Activated CD4-positive, alpha-beta T cell treated with anti-CD3 and anti-CD28 coated beads, Interleukin-2, Interleukin-4, amounts not matched to agents 100 ng/mL and 50 ng/mL, durations not matched to agents 16 hours and 8 hours (primary cell): ENCODE measurements at places on chromosomes 7 and 10.
A peak's percentile ranks its signal among the peaks of the same experiment; 100 is the strongest.

GRCh38 chr10:43863270-43863669 is 214.6 kb upstream of the ZNF32 start:
- no peak for DNase-seq

GRCh38 chr10:61792921-61793320 is 108.6 kb upstream of the ARID5B start:
- no peak for DNase-seq

- DNase-seq = no peak
Observed at GRCh38 chr10:124637091-124637700, 107.0 kb downstream of the FAM53B start.

DNA sequence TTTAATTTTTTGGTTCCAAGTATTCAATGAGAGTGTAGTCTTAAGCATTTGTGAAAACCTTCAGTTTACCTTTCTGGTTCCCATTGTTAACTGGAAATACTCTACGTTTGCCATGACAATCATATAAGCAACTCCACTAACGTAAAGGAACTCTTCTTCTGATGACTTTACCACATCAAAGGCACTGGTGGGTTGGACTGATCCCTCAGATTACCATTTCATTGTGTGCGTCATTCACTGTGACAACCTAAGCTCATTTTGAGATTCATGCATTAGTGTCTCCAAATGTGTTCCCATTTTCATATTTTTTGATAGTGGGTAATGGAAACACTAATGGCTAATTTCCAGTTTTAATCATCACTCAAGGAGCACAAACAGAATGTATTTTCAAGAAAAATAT is 119.9 kb upstream of the COL1A2 start:
- peak; percentile 8 for DNase-seq

GRCh38 chr10:1057106-1057657 is 997 bp downstream of the WDR37 start:
- no peak for DNase-seq

DNA sequence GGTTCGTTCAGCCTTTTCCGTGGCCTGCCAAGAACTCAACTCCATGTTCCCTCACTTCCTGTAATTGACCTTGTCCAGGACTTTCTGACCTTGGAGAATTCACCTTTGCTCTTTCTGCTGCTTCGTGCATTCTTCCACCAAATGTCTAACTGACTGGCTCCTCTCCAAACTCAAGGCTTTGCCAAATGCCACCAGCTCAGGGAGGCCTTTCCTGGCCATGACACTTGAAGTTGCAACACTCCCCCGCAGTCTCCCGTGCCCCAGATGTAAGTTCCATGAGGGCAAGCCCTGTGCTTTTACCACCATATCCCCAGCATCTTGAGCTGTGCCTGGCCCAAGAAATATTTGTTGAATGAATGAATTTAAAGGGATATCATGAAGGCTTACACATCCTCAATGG is 238.4 kb downstream of the ARHGAP21 start:
- DNase-seq = no peak
